ENCODE measurements at places on chromosomes 3 and 15.
A peak's percentile ranks its signal among the peaks of the same experiment; 100 is the strongest.

- DNase-seq: no peak
These were observed 57.5 kb downstream of the SCN11A start for GRCh38 chr3:38994251-38994650.

DNA sequence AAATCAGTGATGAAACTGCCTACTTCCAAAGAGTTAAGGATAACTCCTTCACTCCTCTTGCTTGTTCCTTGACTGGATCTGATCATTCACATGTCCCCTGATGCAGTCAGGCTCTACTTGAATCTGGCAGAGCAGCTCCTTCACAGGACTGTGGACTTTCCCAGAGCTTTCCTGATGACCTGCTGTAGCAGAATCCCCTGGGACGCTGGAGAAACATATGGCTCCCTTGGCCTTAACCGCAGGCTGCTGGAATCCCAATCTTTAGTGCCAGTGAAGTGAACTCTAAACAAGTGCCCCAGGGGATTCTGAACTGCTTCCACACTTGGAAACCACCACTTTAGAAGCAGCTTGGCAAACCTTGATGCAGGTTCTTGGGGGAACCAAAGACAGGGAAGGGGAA, 217.8 kb downstream of the CHST2 start:
- DNase-seq: no peak

- DNase-seq: no peak
These were observed 33.1 kb downstream of the GASK1A start for GRCh38 chr3:43012174-43012573.

DNA sequence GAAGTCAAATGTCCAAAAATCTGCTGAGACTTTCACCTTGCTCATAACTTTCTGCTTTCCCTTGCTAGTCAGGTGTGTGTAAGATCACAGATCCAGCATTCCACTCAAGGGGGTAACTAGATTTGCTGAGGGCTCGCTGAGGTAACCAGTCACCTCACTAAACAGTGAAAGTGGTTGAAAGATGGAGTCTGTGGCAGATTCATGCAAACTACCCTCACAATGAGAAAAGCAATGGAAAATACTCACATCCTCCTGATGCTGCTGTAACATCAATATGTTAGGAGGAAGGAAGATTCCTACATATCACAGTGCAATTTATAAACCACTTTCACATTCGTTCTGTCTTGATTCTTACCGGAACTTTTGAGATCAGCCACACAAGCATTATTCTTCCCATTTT, 174.3 kb upstream of the BCL6 start:
- DNase-seq: no peak

DNA sequence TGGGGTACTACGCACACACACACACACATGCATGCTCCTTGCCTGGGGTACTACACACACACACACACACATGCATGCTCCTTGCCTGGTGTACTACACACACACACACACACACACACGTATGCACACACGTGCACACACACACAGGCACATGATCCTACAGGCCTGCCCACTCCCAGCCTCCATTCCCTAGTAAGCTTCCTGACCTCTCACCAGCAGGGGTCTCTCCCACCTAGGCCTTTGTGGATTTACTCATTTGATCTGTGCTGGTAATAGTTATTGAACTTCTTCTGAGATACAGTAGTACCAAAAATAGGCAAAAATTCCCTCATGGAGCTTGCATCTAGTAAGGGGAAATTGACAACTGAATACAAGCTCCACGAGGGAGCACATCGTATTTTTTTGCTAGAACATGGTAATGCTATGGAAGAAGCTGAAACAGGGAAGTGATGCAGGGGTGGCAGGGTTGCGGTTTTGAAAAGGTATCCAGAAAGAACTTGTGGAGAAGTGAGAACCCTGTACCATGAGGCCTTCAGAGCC, 19.1 kb downstream of the TTC21A start:
- DNase-seq: peak; percentile 60

- no peak for DNase-seq
These were observed 112.7 kb upstream of the C3orf80 start for GRCh38 chr3:160112481-160112880.

GRCh38 chr3:40445062-40445461, 12.1 kb upstream of the RPL14 start:
- no peak for DNase-seq

Measured in iPS-NIHi11 (cell line).